Fibroblast of villous mesenchyme (primary cell): ENCODE measurements at places on chromosomes 5 and 9. TPM values are rescaled to one million over a fixed set of nuclear protein-coding genes. Genes with fewer than 3 reads are reported as not detected.

Gene ZDHHC11
- total RNA-seq, result 0.64 and 0.86 TPM in 2 replicates

Gene GLRA1
- not detected in 2 replicates for total RNA-seq

Gene SUSD3
- total RNA-seq, result 3.2 and 12.1 TPM in 2 replicates

Gene BNC2
- 33.7 and 41.6 TPM in 2 replicates for total RNA-seq

Gene FOXD4L6
- total RNA-seq, result under 0.01 TPM in 1 of 2 replicates, not detected in the other

Gene FOXD4L3
- total RNA-seq, result 0.32 TPM in 1 of 2 replicates, not detected in the other

Gene SPARC
- 1,969 and 2,230 TPM in 2 replicates for total RNA-seq

Gene FAXDC2
- total RNA-seq, result 4.2 and 7.8 TPM in 2 replicates

Gene ADAMTS12
- total RNA-seq, result 54.8 and 94.1 TPM in 2 replicates

Gene BTNL8
- total RNA-seq, result not detected in 2 replicates

Gene SPATA31A3
- not detected in 2 replicates for total RNA-seq

Gene NME5
- 1.3 and 2.2 TPM in 2 replicates for total RNA-seq

Gene ADAMTSL2
- total RNA-seq, result under 0.01 and 0.32 TPM in 2 replicates

Gene FOXD4L4
- under 0.01 TPM in 1 of 2 replicates, not detected in the other for total RNA-seq

Gene NUTM2G
- not detected in 2 replicates for total RNA-seq

Gene PCDHA8
- under 0.01 TPM in 2 replicates for total RNA-seq

Gene SLC2A8
- 8.2 and 9.3 TPM in 2 replicates for total RNA-seq
